ENCODE measurements at places on chromosomes 7 and 10.

GRCh38 chr10:111984057-111984456, 199.5 kb downstream of the GPAM start:
- DNase-seq = no peak

- DNase-seq = no peak
Observed at GRCh38 chr7:4959306-4959705, 319 bp upstream of the MMD2 start.

GRCh38 chr7:19971956-19972355, 198.5 kb upstream of the TMEM196 start:
- DNase-seq = no peak

DNA sequence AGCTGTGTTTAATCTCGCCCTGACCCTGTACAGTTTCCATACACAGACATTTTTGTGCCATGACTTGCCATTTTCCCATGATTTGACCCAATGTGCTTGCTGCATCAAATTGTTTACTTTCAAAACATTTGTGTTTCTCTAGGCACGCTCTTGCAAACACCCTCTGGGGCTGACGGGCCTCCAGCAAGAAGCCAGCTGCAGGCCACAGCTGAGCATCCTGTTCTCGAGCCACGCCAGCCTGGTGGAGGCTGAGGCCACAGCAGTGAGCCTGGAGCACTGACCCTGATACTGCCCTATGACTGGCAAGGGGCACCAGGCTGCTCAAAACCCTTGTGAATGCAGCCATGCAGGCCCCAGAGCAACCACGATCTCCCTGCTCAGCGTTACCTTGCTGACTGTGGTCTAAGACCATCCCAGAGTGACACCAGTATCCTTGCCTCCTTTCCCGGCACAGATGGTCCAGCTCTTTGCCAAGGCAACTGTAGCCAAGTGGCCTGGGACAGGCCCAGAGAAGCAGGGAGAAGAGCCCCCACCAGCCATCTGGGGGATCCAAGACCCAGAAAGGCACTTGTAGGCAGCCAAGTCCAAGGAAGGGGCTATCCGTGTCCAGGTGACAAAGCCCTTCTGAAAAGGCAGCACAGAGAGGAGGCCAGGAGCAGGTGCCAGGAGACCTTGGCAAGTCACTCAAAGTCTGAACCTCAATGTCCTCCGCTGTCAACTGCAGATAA, 78.5 kb downstream of the OAT start:
- DNase-seq = no peak

DNA sequence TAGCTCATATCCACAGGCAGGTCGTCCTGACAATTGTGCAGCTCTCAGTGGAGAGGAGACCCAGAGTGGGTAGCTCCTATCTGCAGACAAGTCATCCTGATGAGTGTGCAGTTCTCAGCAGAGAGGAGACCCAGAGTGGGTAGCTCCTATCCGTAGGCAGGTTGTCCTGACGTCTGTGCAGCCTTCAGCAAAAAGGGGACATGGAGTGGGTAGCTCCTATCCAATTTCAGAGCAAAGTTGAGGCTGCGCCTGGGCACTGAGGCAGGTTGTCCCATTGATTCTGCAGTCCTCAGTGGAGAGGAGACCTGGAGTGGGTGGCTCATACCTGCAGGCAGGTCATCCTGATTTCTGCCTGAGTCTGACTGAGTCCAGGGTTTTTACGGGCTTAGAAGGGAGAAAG, 111.8 kb downstream of the HPSE2 start:
- no peak for DNase-seq

- no peak for DNase-seq
Observed at GRCh38 chr10:99758211-99758891, 24.1 kb upstream of the ABCC2 start.

- no peak for DNase-seq
Observed at GRCh38 chr7:158264881-158265742, 322.5 kb downstream of the PTPRN2 start.

GRCh38 chr7:149719050-149719899, 54.1 kb downstream of the ZNF467 start:
- DNase-seq = no peak

- DNase-seq = no peak
Observed at GRCh38 chr10:34319197-34319846, 495.8 kb downstream of the PARD3 start.

GRCh38 chr7:113283861-113284260, 165.5 kb upstream of the SMIM30 start:
- no peak for DNase-seq

- no peak for DNase-seq
Observed at GRCh38 chr7:117202511-117202910, 120.3 kb downstream of the WNT2 start.

- DNase-seq = no peak
Observed at GRCh38 chr7:144830811-144831210, 5.0 kb downstream of the TPK1 start.

DNA sequence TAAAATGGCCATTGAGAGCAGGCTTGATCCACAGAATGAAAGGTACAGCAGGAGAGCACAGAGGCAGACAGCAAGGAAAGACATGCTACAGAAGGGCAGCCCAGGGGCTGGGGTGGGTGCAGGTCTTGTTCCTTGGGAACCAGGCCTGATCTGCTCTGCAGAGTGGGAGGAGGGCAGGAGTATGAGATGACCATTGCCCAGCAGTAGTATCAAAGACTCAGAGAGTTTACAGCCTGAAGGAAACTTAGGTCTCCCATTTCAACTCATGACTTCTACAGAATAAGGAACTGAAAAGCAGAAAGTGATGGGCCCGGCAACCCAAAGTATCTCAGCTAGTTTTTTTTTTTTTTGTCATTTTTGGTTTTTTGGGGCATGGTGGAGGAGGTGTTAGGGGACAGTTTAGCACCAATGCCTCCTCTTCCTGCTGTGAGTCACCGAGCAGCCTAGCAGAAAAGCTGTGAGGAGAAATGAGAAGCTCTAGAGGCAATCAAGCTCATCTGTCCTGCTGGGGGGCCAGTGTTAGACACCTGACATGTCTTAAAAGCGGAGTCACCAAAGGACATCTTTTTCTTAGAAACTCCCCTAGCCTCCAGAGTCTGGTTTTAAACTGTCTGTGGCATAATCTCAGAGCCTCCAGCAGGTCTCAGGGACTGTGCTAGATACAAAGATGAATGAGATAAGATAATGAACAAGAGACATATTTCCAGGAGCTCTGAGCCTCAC, 34.3 kb upstream of the HERPUD2 start:
- peak; percentile 79 for DNase-seq

GRCh38 chr7:74535951-74536356, 82.2 kb downstream of the GTF2IRD1 start:
- no peak for DNase-seq

DNA sequence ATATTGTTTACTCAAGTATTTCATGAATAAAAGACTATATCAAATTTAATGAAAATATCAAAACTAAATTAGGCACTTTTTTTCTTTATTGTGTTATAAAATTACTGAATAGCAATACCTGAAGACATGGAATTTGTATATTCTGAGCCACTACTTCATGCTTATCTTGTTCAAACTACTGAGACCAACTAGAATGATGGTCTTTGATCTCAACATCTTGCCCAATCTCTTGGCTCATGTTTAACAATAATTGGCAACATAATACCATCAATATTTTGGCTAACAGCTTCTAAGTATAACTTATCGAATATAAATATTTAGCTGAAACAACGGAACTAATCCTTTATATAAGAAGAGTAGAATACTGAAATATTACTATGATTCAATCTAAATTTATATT, 56.5 kb upstream of the AGMO start:
- DNase-seq = no peak
